ENCODE measurements at places on chromosomes 4 and X.

- no peak for DNase-seq
These were observed 6.4 kb upstream of the MTNR1A start for GRCh38 chr4:186561748-186562147.

DNA sequence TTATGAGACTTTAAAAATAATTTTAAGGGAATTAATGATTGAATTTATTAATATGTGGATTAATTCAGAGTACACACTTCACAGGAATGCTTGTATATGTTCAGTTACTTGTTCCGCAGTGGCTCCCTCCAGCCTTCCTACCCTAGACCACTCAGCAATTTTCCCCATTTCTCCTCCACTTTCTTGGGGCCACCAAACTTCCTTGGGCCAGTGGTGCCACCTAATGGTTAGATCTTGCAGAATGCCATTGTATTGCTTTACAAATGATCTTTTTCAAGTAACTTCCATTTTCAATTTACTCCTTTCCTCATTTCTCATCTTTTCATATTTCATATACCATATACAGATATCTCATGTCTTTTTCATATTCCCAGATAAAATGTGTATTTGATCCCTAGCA is 3.6 kb upstream of the RNF175 start:
- DNase-seq: no peak

DNA sequence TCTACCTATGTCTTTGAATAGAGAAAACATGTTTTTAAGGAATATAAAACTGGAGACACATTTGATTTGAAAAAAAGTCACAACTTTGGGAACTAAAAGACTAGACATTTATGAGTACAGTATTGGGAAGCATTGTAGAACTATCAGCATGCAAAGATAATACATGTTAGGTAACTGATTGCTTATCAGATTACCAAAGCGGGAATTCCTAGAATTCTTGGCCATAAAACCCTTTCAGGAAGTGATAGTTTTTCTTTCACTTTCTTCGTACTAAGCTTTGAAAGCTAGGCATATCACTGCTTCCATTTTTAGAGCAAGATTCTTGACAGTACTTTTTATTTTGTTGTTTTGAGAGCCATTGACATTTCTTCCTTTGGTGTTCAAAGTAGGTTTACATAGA is 646.6 kb upstream of the PITX2 start:
- DNase-seq: peak; percentile 52

DNA sequence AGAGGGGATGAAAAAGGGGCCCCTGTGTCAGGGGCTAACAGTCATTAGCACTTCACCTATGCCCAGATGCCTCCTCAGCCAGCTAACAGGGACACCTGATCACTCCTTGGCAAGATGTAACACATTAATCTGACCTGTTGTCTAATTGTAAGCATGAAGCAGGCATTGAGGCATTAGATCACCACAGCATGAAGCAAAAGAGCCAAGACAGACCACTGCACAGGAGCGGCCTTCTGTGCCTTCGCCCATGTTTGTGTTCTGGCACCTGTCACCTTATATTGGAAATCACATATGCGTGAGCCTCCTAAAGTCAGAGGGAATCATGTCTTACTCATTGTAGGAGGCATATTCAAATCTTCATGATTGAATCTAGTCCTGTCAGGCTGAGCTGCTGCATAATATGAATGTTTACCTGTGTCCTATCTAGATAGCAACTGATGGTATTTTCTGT is 48.4 kb downstream of the PTTG2 start:
- no peak for DNase-seq

- peak; percentile 68 for DNase-seq
These were observed 28.4 kb downstream of the PDHA1 start for GRCh38 chrX:19372170-19372546.

GRCh38 chr4:88623097-88623496 is 30.8 kb downstream of the HERC3 start:
- peak; percentile 97 for DNase-seq

DNA sequence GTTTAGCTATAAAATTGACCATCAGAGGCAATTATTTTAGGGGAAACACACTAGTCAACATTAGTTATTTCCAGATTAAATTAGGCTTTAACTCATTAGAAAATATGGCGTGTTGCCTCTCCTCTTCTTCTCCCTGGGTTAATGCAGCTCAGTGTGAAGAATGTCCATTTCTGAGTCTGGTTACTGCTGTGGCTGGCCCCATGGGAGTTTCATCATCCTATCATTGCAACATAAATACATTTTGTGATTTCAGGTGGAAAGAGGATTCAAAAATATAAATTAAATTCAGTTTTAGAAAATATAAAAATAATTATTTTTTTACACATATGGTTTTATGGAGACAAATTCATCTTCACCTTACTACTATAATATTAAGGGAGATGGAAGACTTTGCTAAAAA is 288.5 kb upstream of the ARSJ start:
- no peak for DNase-seq

GRCh38 chrX:30659421-30659820 is 6.2 kb downstream of the GK start:
- DNase-seq: peak; percentile 93

DNA sequence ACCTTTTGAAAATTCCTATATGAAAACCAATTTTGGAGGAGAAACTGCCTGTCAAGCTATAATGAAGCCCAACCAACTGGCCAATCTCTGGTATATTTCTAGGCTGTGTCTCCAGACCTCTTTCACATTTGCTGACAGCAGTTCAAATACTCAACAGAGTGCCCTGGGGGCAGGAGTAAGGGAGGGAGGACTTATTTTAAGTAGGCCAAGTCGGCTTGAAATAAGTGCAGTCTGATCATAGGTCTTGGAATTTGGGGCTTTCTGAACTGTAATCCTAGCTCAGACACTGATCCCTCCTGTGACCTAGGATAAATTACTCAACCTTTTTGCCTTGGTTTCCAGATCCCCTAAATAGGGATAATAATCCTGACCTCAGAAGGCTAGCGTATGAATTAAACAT is 59.4 kb upstream of the SLC7A11 start:
- peak; percentile 25 for DNase-seq

GRCh38 chr4:100461807-100462605 is 55.8 kb downstream of the EMCN start:
- peak; percentile 56 for DNase-seq

GRCh38 chr4:101345596-101346350 is 1.6 kb downstream of the PPP3CA start:
- DNase-seq: peak; percentile 51

GRCh38 chr4:41212616-41213203 is 1.6 kb downstream of the APBB2 start:
- peak; percentile 88 for DNase-seq

GRCh38 chr4:86233090-86233489 is 126.8 kb downstream of the MAPK10 start:
- no peak for DNase-seq

- no peak for DNase-seq
These were observed 60.5 kb downstream of the NDNF start for GRCh38 chr4:121011780-121012340.

DNA sequence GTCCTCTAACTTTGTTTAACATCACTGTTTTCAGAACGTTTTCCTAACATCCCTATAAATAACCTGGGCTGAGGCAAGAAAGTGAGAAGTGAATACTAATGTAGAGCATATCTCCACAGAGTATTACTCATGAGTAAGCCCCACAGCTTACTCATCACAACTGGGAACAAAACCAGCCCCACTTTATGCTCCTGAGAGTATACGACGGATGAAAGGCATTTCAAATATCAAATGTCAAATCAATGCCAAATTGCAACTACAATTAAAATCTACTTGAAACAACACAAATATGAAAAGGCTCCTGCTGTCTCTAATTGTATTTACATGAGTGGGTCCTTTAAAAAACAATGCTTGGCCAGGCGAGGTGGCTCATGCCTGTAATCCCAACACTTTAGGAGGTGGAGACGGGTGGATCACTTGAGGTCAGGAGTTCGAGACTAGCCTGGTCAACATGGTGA is 41.2 kb downstream of the SH3RF1 start:
- DNase-seq: peak; percentile 98

DNA sequence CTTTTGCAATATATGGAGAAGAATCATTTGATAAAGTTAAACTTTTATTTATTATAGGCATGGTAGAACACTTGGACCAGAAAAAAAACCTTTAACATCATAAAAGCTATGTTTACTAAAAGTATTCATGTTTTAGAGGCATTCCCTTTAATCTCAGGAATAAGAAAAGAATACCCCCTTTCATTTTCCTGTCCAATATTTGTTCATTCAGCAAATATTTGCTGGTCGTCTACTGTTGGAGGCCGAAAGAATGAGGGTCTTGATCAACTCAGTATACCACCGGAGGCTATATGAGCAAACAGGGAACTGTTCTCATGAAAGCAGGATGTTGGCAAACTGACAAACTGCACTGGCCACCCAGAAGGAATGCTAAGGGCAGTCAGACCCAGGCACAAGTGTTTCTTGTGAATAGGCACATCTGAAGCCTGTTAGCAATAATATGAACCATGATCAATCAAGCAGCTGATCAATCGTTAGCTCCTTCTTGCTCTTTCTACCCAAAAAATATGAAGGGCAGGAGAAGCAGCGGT is 480.8 kb upstream of the FAT1 start:
- DNase-seq: no peak

DNA sequence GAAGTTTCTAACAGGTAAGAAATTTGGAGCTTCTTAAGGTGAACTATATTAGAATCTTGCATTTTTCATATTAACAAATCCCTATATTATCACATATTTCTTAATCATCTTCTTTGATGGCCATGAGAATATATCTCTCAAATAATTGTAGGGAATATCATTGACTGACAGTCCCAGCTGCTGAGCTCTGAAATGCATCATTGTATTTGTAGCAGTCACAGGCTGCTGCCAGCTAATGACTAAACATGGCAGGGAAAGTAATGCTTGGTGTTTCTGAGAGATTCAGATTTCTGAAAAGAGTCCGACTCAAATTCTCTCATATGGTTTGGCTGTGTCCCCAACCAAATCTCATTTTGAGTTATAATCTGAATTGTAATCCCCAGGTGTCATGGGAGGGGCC is 171.9 kb downstream of the TRAM1L1 start:
- no peak for DNase-seq

- DNase-seq: peak; percentile 34
These were observed 210.0 kb upstream of the STK26 start for GRCh38 chrX:131812847-131813825.

- no peak for DNase-seq
These were observed 156.6 kb upstream of the ARSJ start for GRCh38 chr4:114136069-114136468.

GRCh38 chr4:85420831-85421230 is 54.1 kb upstream of the ARHGAP24 start:
- DNase-seq: no peak

- peak; percentile 80 for DNase-seq
These were observed 137.1 kb downstream of the RELL1 start for GRCh38 chr4:37549041-37549440.

- peak; percentile 75 for DNase-seq
These were observed 1.1 kb downstream of the HSPA4L start for GRCh38 chr4:127783026-127783769.

DNA sequence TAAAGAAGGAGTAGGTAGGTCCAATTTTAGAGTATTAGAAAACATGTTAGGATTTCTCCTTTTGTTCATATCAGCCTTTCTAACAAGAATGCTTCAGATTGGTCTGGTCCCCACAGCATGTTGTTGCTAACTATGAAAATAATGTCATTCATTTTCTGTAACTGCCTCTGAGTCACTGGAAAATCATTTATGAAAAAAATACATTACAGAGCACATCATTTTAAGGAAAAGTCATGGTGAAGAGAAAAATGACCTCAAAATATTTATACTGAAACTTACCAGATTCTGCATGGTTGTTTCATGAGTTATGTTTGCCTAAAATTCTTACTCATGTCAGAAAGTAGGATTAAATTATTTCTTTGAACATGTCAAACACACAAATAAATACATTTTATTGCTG is 35.2 kb downstream of the DTHD1 start:
- DNase-seq: peak; percentile 5

- DNase-seq: no peak
These were observed 5.2 kb downstream of the NAAA start for GRCh38 chr4:75935628-75936027.

GRCh38 chrX:115912372-115912897 is 258.1 kb upstream of the AGTR2 start:
- DNase-seq: peak; percentile 22

DNA sequence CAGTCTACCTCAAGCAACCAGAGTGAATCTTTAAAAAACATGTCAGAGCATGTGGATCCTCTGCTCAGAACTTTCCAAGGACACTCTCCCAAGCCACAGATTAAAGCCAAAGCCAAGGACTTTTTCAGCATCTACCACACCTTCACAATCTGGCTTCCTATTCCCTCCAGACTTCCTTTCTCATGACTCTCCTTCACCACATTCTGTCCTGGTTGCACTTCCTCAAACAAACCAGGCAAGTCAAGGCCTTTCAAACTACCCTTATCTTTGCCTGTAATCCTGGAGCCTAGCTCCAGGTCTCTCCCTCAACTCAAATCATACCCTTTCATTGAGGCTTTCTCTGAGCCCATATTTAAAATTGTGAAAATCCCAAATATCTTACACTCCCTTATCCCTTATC is 191.6 kb upstream of the GALNTL6 start:
- no peak for DNase-seq

GRCh38 chr4:5863461-5864113 is 29.3 kb downstream of the CRMP1 start:
- DNase-seq: peak; percentile 97

Measured in iris pigment epithelial cell (primary cell).